Lung (tissue), 17 donors: ENCODE measurements at places on chromosomes 5 and 9.

DNA sequence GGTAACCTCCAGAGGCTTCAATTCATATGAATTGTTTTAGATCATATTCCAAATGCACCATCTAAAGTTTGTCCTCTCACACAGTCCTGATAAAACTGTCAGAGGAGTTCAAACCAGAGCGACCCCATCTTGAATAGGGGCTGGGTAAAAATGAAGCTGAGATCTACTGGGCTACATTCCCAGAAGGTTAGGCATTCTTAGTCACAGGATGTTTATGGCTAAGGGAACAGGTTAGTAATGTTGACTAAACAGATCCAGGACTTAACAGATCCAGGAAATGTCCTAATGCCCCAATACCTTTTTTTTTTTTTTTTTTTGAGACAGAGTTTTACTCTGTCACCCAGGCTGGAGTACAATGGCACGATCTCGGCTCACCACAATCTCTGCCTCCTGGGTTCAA, 192.6 kb upstream of the PRDM9 start:
- DNase-seq: no peak

GRCh38 chr5:15383469-15383868, 116.5 kb upstream of the FBXL7 start:
- DNase-seq: no peak

- no peak for DNase-seq
These were observed 4.8 kb upstream of the NFX1 start for GRCh38 chr9:33285502-33285901.

DNA sequence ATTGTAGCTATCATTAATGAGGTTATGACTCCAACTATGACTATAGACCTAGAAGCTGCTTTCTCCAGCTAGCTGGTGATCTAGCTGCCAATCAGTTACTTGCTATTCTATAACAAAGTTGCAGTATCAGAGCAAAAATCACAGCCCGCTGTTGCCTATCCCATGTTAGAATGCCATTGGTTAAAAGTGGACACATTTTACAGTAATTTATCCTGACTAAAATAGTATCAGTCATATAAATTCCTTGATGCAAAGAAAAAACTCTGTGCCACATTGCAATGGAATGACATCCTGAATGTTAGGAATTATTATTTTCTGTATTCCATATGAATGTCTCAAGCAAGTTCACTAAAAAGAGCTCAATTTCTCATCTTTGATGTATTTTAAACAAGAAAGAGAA, 626.5 kb downstream of the PDE4D start:
- no peak for DNase-seq

GRCh38 chr9:76605321-76605900, 146.4 kb downstream of the GCNT1 start:
- DNase-seq: no peak

GRCh38 chr5:64347309-64347708, 158.5 kb upstream of the RGS7BP start:
- DNase-seq: peak; percentile 29

DNA sequence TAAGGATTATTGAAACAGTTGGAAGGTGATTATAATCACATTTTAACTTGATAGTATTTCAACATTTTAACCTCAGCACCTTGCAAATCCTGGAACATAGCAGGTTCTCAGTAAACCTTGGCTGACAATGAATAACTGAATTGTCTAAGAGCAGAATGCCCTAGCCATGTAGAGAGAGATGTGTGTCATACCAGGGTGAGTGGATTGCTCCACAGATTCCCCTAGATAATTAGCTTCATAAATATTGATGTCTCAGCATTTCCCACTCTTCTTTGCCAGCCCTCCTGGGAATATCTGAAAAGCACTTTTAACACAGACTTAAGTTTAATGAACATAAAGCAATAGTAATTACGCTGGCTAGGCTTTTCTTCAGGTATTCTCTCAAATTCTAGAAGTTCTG, 363.5 kb downstream of the MAN2A1 start:
- no peak for DNase-seq

DNA sequence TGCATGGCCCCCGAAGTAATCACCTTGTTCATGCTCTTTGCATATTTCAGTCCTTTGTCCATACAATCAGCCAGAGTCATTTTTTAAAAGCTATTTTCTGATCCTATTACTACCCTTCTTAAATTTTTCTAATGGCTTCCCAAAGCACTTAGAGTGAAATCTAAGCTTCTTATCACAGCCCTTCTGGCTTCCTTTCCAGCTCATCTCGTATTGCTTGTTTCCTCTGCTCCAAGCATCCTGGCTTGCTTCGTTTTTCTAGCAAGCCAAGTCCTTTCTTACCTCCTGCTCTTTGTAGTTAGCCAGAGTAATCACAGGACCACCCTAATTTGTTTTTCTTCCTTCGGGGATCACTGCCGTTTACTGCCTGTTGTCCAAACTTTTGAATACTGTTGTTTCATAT, 453.3 kb downstream of the KIF4B start:
- DNase-seq: no peak

DNA sequence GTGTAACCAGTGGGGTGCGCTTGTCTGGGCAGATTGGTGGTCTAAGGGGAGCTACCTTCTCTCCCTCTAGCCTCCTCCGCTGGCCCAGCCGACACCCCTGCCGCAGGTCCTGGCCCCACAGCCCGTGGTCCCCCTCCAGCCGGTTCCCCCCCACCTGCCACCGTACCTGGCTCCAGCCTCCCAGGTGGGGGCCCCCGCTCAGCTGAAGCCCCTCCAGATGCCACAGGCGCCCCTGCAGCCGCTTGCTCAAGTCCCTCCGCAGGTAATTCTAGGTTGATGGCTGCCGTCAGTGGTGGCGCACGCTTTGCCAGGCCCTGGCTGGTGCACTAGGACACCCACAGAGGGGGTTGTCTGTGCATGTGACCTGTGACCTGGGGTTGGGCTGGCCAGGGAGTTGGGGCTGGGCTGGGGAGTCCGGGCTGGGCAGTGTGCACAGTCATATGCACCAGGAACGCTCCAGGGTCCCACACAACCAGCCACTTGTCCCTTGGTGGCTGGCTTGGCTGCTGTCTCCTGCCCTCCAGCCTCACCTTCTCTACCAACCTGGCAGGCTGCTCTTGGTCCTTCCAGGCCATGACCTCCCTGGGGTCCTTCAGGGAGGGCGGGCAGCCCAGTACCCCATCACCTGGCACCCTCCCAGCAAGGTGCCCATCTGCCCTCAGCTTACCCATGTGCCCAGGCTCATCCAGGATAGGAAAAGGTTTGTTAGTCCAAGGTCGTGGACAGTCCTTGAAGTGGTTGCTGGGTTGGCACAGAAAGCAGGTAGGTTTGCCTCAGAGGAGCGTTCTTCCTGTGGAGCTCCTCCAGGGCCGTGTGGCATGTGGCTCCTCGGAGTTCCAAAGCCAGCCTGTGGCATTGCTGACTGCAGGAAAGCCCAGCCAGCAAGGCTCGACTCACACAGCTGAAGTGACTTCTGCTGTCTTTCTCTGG, 73.2 kb downstream of the WNK2 start:
- DNase-seq: no peak

DNA sequence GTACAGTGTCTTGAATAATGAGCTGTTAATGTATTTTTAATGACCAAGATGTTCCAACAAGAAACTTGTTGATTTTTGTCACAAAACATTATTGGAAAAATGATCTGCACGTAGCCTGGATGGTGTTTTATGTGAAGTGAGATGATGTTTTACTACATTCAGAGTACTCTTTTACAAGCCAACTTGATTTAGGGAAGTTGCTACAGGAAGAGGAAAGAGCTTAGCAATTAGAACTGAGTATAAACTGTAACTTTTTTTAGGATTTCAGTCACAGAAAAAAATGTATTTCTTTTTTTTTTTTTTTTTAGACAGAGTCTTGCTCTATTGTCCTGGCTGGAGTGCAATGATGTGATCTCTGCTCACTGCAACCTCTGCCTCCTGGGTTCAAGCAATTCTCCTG, 113.6 kb upstream of the ADRA1B start:
- DNase-seq: no peak

GRCh38 chr9:117552811-117553210, 138.0 kb upstream of the ASTN2 start:
- DNase-seq: no peak

GRCh38 chr9:101341958-101342357, 42.8 kb downstream of the BAAT start:
- DNase-seq: no peak

DNA sequence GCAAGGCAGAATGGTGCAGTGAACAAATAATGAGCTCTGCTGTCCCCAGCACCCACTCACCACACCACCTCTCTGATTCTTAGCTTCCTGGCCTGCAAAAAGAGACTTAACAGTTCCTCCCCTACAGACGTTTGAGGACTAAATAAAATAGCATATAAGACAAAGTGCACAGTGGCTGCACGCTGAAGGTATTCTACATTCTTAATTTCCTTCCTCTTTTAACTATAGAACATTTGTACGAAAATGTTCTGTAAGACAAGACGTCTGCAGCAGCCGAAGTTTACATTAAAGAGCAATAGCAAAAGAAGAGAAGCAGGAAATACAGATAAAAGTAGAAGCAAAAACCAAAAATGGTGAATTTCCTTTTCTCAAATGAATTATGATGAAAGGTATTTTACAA, 15.7 kb downstream of the FBN2 start:
- no peak for DNase-seq
